ENCODE measurements at places on chromosomes 11 and 22. TPM values are rescaled to one million over a fixed set of nuclear protein-coding genes. Genes with fewer than 3 reads are reported as not detected.

DNA sequence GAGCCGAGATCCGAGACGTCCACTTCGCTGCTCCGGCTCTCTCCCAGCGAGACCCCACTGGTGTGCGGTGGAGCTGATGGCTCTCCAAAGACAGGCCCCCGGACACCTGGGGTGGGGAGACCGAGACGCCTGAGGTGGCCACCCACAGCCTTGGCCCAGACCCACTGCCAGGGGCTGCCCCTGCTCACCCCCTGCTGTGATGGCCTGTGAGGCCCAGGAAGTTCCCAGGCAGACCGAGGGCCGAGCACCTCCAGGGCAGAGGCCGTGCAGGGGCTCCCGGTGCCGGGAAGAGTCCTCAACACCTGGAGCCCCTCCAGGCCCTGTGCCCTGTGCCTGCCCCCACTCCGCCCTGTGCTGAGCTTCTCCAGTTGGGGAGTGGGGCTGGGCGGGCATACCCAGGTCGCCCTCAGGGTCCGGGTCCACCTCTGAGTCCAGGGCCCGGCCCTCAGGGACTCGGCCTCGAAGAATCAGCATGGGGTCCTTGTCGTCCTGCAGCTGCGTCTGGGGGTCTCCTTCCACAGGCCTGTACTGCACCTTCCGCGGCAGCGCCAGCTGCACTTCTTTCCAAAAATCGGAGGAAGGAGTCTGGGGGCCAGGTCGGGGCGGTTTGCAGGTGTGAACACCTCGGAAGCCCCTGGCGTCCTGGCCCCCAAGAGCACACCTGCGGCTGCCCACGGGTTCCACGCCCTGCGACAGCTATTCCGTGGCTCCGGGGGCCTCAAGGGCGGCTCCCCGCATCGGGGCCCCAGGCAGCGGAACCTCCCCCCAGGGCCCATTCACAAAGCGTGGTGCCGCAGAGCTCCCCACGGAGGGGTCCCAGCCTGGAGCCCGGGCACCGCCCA is 8.6 kb downstream of the SIGIRR start:
- no peak for DNase-seq

DNA sequence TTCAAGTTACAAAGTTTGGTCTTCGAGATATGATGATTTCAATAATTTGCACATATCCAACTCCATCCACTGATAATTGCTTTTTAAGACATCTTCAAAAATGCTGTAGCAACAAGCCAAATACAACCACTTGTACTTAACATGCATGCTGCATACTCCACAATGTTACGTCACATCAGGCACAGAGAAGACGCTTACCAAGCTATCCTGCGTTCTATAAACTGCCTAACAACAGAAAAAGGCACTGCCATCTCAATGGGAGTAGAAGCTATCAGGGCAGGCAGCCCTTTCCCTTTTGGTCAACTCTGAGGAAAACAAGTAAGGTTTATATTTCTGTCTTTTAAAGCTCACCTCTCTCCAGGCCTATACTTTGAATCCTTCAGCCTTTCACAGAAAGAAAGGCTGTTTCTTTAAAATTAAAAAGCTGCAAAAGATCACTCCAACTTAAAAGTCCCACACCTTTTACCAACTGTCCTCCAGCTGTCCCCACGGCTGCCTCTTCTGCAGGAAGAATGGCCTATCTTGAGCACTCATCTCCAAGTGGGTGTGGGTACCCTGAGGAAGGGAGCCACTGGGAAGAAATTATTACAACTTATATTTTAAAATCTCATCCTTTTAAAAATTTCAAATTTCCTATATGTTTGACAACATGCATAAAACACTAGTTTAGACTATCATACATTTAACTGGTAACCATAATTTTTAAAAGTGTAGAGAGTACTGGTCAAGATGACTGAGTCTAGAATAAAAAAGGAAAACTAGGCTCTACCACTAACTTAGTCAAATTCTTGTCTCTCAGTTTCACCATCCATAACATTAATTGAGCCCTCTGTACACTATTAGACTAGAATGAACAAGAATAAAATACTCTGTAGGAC is 14.5 kb downstream of the PHF21A start:
- no peak for DNase-seq

- no peak for DNase-seq
Measured at GRCh38 chr11:94676814-94677213, 91.3 kb upstream of the AMOTL1 start.

DNA sequence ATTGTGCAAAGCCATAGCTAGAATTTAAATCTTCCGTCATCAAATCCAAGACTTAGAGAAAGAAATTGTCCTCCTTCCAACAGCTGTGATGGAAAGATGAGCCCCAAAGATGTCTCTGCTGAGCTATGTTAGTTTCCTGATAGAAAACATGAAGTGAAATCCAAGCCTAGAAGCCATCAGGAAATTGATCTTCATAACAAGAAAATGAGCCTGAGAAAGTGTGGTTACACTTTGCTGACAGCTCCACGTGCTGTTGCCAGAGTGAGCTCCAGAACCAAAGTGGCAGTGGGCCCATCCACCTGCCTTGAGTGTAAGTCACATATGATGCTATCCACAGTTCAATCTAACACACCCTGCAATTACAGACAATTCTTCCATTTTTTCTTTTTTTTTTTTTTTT is 58.0 kb upstream of the UBASH3B start:
- DNase-seq: no peak

DNA sequence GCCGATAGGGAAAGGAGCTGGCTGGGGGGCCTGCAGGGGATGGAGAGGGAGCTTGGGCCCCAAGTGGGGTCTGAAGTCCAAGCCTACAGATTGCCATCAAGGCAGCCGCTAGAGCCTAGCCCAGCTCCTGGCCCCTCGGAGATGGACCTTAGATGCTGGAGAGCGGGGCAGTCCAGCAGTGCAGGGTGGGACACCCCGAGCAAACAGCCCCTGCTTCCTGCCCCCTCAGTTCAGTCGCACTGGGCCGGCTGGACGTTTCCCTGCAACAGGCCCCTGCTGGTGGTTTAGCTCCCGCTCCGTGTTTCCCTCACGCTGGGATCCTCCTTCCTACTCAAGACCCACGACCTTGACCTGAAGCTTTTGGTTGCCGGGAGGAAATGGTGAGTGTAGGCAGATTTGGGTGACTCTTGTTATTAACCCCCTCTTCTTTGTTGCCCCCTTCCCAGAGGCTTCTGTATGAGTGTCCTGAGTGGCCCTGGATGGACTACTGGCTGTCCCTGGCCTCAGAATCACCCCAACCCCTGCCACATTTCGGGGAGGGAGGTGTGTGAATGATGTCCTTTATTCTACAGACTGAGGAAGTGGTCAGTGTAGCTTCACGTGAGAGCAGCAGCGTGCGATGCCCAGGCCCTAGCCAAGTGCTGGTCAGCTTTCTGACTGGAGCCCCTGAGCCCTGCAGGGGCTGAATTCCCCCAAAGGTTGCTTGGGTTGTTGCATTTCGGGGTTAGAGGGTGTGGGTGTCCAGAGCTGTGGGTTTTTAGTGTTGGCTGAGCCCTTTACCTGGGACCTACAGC is 2.7 kb downstream of the ST3GAL4 start:
- no peak for DNase-seq

The OR52A1 gene
- not detected for total RNA-seq

The SHANK3 gene
- total RNA-seq: 8.6 TPM

DNA sequence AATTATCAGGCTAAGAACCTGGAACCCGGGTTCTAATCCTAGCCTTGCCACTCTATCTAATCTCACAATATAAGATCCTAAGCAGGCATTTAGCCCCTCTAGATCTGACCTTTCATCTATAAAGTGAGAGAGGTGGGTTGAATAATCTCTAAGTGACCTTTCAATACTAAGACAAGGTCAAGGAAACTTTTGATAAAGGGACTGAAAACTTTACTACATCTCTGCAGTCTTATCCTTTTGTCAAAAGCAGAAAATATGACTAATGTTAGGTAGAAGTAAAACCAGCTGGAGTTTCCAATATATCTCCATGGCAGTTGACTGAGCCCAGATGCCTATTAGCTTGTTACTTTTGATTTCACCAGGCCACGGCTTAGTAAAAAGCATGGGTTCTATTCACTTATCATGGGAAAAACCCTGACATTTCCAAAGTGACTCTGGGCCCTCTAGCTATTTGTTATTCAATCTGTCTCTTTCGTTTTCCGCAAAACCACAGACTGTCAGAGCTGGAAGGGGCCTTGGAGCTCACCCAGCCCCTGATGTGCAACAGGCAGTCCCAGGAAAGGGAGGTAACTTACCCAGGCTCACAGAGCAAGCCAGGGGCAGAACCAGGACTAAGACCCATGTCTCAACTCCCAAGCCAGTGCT is 75.8 kb downstream of the RAB30 start:
- peak; percentile 39 for DNase-seq

DNA sequence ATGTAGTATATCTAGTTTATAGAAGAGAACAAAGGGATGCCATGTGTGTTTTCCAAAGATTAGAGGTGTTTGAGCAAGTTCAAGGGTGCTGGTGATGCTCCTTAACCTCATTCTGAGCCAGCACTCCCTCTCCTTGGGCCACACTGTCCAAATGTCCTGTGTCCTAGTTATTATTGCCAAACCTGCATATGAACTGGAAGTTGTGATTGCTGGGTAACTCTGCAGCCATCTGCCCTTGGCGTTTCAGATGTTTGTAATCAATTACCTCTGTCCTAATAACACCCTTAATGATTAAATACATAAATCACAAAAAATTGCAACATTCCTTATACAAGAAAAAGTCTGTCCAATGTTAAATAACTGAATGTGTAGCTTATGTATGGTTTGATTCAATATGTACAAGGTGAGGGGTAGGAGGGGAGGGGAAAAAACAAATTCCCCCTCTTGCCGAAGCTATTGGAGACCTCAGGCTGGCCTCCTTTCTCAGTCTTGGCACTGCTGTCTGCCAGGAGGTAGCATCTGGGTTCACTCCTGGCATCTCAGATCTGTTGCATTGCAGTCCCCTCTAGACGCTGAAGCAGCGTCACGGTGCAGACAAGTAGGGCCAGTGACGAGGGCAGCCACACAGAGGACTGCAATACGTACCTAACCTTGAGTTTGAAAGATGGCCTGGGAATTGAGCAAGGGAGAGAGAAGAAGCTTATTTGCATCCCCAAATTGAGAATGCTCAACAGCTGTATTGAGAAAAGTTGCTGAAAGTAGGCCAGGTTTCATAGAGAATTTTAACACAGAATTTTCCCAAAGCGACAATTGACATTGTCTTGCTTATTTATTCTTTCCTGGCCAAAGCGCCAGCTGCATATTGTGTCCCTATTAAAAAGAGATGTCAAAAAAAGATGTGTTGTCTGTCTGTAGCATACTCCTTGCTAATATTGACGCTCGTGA is 89.6 kb upstream of the ARHGAP32 start:
- no peak for DNase-seq

DNA sequence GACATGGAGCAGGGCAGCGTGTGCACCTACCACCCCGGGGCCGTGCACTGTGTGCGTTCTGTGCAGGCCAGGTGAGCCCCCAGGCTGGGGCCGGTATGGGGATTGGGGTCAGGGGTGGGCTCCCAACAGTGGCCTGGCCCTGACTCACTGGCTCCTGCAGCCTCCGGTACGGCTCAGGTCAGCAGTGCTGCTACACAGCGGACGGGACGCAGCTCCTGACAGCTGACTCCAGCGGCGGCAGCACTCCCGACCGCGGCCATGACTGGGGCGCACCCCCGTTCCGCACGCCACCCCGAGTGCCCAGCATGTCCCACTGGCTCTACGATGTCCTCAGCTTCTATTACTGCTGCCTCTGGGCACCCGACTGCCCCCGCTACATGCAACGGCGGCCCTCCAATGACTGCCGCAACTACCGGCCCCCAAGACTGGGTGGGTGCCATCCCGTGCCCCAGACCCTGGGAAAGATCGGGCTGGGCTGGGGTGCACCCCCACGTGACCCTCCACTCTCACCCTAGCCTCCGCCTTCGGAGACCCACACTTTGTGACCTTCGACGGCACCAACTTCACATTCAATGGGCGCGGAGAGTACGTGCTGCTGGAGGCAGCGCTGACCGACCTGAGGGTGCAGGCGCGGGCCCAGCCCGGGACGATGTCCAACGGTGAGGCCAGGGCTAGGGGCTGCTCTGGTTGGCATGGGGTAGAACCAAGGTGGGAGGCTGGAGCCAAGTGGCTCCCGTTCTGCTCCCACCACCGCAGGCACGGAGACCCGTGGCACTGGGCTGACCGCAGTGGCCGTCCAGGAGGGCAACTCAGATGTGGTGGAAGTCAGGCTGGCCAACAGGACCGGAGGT is 4.4 kb downstream of the SUSD2 start:
- no peak for DNase-seq

DNA sequence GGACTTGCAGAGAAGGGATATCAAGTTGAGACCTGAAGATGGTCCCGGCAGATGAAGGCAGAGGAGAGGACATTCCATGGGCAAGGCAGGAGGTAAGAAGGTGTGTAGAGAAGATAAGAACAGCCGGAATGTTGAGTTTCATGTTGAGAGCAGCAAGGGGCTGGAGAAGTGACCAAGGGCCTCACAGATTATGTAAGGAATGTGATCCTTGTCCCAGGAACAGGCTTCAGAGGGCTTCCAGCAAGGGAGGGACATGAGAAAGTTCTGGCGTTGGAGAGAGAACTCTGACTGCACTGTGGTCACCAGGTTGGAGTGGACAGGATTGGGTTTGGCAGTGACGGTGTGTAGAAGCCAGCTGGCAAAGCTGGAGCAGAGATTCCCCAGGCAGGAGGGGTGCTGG is 27.6 kb upstream of the PPFIA1 start:
- no peak for DNase-seq

GRCh38 chr22:40594346-40594745 is 42.2 kb downstream of the MRTFA start:
- no peak for DNase-seq

- DNase-seq: peak; percentile 59
Measured at GRCh38 chr11:118619444-118620197, 12.2 kb downstream of the PHLDB1 start.

The RBMXL2 gene
- not detected for total RNA-seq

The MUC2 gene
- total RNA-seq: 0.26 TPM

- DNase-seq: no peak
Measured at GRCh38 chr22:32629573-32629957, 155.0 kb downstream of the FBXO7 start.

- DNase-seq: no peak
Measured at GRCh38 chr11:88522624-88523385, 185.3 kb upstream of the CTSC start.

GRCh38 chr11:71447791-71448256 is 369 bp downstream of the DHCR7 start:
- no peak for DNase-seq

DNA sequence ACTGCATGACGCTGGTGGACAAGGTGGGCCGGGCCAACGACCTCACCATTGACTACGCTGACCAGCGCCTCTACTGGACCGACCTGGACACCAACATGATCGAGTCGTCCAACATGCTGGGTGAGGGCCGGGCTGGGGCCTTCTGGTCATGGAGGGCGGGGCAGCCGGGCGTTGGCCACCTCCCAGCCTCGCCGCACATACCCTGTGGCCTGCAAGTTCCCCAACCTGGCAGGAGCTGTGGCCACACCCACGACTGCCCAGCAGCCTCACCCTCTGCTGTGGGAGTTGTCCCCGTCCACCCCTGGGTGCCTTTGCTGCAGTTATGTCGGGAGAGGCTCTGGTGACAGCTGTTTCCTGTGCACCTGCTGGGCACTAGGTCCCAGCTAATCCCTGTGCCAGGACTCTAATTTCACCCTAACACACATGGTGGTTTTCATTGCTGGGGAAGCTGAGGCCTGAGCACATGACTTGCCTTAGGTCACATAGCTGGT is 49.0 kb upstream of the PPP6R3 start:
- DNase-seq: no peak

The CDON gene
- 207 TPM for total RNA-seq

The ASCC2 gene
- 14.9 TPM for total RNA-seq

- no peak for DNase-seq
Measured at GRCh38 chr11:28054821-28055220, 53.1 kb downstream of the KIF18A start.

- DNase-seq: no peak
Measured at GRCh38 chr11:110565357-110566336, 135.9 kb downstream of the FDX1 start.

GRCh38 chr11:116511684-116512083 is 261.1 kb downstream of the BUD13 start:
- DNase-seq: no peak

GRCh38 chr22:36873614-36874308 is 13.0 kb downstream of the NCF4 start:
- peak; percentile 46 for DNase-seq
